ENCODE measurements at places on chromosomes 11 and 22.

- no peak for DNase-seq
These were observed 33.9 kb downstream of the SYTL2 start for GRCh38 chr11:85776951-85777602.

DNA sequence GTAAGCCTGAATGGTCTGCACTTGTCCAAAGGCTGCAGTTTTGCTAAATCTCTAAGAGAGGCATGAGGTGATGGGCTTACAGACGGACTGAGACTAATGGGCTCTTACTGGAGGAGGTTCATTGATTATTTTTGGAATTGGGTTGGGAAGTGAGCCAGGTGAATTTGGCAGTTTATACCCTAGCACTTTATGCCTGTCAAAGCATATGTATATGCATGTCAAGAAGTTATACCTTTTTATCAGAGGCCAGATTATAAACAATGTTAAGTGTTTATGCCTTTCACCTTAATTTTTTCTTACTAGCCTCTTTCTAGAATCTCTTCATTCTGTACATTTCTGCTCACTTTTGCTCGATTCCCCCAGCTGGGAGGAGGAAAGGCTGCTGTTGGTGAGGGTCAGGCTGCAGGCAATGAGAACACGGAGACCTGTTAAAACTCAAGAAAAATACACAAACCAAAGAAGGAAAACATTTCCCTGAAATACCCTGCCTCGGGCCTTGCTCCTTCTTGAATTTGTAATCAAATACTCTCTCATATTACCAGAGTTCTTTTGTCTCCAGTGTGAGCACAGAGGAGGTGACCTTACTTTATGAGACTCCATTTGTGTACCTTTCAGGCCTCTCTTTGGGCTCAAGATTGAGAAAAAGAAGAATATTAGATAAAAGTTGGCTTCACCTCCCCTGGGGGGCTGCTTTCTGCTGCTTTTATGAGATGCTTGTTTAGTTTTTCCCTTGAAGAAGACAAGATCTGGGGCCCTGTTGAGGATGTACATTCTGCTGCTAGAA lies 19.6 kb downstream of the NAT10 start:
- no peak for DNase-seq

DNA sequence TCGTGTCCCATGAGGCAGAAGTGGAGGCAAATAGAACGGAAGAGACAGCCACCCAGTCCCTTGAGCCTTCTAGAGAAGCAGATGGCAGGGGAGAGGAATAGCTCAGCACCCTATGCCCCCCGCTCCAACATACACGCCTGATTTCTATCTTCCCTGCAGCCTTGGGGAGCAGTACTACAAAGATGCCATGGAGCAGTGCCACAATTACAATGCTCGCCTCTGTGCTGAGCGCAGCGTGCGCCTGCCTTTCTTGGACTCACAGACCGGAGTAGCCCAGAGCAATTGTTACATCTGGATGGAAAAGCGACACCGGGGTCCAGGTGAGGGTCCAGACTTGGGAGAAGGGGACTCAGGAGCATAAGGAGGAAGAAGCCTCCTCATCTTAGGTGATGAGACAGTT lies 6.6 kb downstream of the DPF2 start:
- no peak for DNase-seq

- no peak for DNase-seq
These were observed 307.6 kb downstream of the CTTN start for GRCh38 chr11:70705930-70706329.

DNA sequence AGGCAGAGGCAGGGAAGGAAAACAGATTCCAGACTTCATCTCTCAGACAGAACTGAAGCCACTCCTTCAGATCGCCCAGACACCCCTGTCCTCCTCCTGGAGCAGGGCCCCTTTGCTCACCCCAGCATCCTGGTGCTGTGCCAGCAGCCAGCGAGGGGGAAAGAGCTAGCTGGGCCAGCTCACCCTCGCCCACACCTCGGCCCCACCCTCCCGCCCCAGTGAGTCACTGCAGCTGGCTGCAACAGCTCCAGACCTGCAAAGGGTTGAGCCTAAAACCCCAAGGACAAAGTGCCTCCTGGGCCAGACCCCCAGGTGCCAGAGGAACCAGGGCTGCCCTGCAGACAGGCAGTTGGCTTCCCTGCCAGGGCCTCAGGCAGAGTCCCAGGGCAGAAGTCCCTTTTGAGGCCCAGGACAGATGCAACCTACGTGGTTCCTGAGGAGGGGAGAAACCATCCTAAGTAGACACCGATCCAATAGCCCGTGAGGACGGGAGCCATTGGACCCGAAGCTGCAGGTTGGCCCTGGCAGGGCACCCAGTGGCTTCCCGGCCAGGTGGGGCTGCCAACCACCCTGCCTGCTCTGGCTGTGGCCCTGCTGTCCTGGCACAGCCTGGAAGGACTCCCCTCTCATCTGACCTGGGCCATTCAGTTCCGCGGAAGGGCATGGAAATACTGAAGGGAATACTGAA lies 7.2 kb downstream of the AHNAK start:
- DNase-seq = peak; percentile 88

DNA sequence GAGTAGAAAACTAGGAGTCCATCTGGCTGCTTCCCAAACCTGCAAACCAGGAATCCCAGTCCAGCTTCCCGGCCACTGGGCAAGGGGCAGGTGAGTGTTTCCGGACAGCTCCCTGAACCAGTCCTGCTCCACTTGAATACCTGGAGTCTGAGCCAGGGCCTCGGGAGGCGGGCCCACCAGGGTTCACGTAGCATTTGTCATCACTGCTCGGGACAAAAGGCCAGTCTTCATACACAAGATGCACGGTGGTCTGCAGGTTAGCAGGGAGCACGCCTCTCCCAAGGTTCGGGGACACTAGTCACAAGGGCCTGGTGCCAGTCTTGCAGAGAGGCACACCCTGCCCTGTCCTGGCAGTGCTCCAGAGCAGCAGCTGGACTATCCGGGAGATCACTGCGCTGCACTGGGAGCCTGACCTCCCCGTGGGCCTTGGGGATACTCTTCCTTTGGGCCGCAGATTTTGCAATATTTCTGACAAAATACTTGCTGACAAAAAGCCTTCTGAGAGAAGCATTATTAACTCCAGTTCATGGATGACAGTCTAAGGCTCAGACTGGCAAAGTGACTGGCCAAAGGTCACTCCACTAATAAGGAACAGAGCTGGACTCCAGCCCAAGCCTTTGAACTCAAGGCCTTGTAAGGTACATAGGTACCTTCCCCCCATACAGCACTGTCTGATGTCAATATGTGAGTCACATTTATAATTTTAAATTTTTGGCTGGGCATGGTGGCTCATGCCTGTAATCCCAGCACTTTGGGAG lies 25.1 kb downstream of the CD6 start:
- DNase-seq = no peak

DNA sequence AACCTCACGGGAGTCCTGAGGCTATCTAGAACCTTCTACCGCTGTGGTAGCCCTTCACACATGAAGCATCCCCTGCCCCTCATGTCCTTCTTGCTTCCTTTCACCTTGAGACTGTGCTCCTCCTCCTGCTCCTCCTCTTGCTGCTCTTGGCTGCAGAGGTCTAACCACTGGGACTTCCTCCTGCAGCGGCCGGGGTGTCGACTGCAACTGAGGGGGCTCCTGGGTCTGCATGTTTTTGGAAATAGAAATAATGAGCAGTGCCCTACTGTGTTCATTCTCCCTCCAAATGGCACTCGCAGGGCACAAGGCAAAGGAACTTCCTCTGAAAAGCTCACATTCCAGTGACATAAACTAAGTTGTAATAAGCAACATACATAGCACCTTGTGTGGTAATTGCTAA lies 14.8 kb downstream of the PIWIL3 start:
- DNase-seq = no peak

- DNase-seq = no peak
These were observed 7.7 kb upstream of the SLC1A2 start for GRCh38 chr11:35427071-35427470.

DNA sequence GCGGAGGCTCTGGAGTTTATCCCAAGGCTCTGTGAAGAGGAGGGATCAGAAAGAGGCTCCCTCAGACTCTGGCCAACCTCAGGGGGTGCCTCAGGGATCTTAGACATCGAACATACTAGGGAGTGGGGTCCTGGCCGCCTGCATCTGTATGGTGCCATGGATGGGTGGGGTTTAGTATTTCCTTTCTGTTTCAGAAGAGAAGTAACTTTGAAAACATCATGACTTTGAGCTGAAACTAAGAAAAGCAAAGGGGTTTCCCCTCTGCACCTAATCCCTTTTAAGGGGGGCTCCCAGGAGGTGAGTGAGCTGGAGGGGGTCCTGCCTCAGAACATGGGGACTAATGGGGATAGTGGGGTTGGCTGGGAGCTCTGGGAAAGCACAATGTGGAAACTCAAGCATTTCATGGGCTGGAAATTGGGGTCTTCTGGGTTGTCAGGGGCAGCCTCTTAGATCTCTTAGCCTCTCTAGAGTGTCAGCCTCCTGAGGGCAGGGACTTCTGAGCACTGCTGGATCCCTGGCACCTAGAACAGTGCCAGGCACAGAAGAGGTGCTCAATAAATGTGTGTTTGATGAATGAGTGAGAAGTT lies 11.8 kb upstream of the SSTR3 start:
- DNase-seq = no peak

DNA sequence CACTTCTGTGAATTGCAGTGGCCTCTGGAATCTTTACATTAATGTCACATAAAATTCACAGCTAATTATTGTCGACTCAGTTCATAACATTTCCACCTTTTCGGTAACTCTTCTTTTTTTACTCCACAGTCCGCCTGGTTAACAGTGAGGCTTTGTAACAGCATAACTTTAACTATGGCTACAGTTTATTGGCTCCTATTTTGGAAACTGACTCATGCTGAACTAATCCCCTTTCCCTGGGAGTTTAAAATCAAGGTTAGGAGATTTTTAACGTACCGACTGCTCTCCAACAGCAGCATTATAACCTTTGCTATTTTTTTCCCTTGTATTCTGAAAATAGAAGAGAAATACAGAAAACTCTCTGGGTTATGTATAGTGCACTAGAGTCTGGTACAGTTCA lies 3.2 kb upstream of the POGLUT3 start:
- no peak for DNase-seq

DNA sequence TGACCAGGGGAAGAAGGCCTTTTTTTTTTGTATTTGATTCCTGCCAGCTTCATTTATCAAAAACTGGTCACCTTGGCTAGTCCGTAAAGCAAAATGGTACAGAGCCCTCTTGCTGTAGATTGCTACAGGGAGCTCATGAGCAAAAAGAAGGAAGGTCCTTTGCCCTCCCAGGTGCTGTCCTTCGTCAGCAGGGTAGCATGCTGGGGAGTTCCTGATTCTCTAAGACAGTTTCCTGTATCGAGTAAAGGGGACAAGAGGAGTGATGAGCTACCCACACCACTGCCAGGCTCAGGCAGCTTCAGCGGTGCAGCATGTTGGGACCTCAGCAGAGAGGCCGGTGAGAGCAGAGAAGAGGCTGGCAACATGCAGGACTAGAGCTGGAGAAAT lies 67.8 kb upstream of the CSNK2A3 start:
- no peak for DNase-seq

GRCh38 chr11:120079750-120080610 lies 57.9 kb downstream of the TRIM29 start:
- peak; percentile 67 for DNase-seq

DNA sequence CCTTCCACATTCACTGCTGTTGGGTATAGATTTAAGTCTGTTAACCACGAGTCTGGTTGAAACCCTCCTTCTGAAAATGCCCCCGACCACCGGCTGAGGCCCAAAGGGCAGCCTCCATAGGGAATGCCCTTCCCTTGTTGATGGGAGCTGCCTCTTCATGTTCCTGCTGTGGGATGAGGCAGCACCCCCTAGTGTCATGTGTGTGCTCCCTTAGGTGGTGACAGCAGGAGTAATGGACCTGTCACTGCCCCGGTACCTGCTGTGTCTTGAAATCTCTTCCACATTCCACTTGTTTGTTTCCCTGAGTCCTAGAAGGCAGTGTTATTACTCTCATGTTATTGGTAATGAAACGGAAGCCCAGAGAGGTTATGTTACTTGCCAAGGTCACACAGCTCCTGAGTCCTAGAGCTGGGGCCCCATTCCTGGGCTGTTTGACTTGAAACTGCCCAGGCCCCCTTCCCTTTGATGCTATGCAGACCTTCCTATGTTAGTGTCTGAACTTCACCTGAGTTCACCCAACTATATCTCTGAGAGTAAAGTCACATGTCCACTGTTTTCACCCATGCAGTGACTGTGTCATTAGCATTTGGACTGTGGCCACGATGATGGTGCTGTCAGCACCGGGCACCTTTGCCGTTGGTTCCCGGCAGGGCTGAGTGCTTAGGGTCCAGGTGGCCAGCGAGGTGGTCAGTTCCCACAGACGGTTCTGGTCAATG lies 234.3 kb downstream of the TBC1D22A start:
- no peak for DNase-seq
